ENCODE measurements at places on chromosomes 2 and 18.

DNA sequence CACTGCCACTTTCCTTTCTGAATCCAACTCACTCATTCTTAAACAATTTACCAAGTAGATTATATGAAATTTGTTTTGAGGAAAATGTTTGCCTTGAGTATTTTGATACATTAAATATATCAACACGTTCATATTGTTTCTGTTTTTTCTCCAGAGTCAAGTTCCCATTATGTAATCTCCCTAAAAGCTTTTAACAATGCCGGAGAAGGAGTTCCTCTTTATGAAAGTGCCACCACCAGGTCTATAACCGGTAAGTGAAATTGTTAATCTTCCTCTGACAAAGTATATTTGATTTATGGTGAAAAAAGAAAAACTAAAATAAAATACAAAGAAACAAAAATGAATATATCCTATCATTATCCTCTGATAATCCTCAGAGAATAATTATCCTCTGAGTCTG, 838.6 kb downstream of the MBD2 start:
- DNase-seq, result no peak

- no peak for DNase-seq
These were observed 148.8 kb downstream of the ACKR3 start for GRCh38 chr2:236718207-236718992.

GRCh38 chr2:200787351-200788120, 24.2 kb upstream of the BZW1 start:
- no peak for DNase-seq

- DNase-seq, result no peak
These were observed 67.2 kb downstream of the SLC8A1 start for GRCh38 chr2:40384714-40385113.

- DNase-seq, result no peak
These were observed 150.2 kb upstream of the NFATC1 start for GRCh38 chr18:79245517-79246001.

DNA sequence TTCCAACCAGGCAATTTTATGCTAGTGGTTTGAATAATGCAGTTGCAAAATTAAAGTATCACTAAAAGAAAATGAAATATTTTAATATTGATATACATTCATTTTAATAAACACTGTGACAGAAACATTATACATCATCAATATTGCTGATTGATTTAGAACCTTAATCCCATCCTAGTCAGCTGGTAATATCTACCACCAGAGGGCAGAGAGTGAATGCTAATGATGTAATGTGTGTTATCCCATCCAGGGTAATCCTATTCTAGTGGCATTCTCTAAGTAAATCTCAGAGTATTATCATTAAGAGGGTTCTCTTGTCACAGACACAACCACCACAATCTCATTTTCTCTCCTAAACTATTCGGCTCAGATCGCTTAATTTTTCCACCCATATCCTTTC, 477.4 kb downstream of the CPS1 start:
- no peak for DNase-seq

DNA sequence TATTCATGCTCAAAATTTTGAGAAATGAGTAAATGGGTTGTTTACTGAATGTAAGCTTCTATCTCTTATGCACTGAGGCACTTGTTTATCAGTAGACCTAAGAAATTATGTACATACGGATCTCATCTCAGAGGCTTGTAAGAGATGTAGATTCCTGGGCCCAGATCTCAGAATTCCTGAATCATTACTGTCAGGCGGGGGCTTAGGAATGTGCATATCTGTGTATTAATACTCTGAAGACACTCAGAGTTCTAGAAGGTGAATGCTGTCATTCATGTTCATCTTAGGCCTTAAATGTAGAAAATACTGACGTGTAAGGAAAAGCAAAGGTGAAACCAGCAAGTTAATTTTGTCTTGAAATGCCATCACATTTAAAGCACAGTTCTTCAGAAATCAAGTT, 169.6 kb downstream of the FMNL2 start:
- no peak for DNase-seq

GRCh38 chr2:136139631-136140030, 21.7 kb upstream of the CXCR4 start:
- DNase-seq, result no peak

GRCh38 chr2:146716591-146716990, 1128.2 kb upstream of the ACVR2A start:
- DNase-seq, result no peak

- DNase-seq, result no peak
These were observed 113.3 kb downstream of the FAM210A start for GRCh38 chr18:13613099-13613498.

GRCh38 chr2:173872714-173873113, 92.5 kb downstream of the SP3 start:
- DNase-seq, result no peak

Data from ovary (tissue), 10 donors.